CD14-positive monocyte (primary cell): ENCODE measurements at places on chromosomes 2 and 18. TPM values are rescaled to one million over a fixed set of nuclear protein-coding genes. Genes with fewer than 3 reads are reported as not detected.
A peak's percentile ranks its signal among the peaks of the same experiment; 100 is the strongest.

DSG1 gene
- polyA plus RNA-seq, result not detected

ASPRV1 gene
- polyA plus RNA-seq, result 0.38 and 0.52 TPM in 2 replicates

GRCh38 chr2:217086038-217086522 lies 226.2 kb upstream of the TNP1 start:
- peaks cover 29% of the 10 kb centered on the region for H3K4me1 ChIP-seq
- no peak for DNase-seq
- H3K36me3 ChIP-seq, result no peaks in the 10 kb centered on the region
- no peak overlapping the region for H3K27ac ChIP-seq
- no peak overlapping the region for H3K4me3 ChIP-seq
- H3K27me3 ChIP-seq, result no peaks in the 10 kb centered on the region

GRCh38 chr2:95314598-95314963 lies 17.4 kb downstream of the KCNIP3 start:
- no peak for DNase-seq
- H3K4me1 ChIP-seq, result no peaks in the 10 kb centered on the region
- no peaks in the 10 kb centered on the region for H3K27me3 ChIP-seq
- H3K4me3 ChIP-seq, result no peak overlapping the region
- H3K27ac ChIP-seq, result no peak overlapping the region

GRCh38 chr2:158191076-158191895 lies 89.6 kb downstream of the UPP2 start:
- no peak overlapping the region for H3K4me3 ChIP-seq
- H3K4me1 ChIP-seq, result peaks cover under 1% of the 10 kb centered on the region
- H3K36me3 ChIP-seq, result no peaks in the 10 kb centered on the region
- H3K27ac ChIP-seq, result no peak overlapping the region

DNA sequence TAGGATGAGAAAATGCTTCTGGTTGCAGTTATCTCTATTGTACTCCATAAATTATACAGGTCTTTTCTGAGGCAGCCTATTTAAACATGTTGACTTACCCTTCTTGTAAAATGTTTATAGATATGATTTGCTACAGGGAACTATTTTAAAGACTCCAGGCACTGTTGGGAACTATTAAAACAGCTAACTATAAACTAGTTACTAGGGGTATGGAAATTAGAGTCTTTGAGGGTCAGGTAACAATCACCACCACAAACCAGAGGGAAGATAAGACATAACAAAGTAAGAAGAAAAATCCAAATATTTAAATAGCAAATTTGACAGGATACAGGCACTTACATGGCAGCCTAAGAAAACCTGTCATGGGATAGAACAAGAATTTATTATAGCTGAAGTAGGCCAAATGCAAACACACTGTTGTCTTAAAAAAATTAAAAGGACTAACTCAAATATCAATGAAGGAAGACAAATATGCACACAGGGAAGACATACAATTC lies 251.0 kb upstream of the CWC22 start:
- no peak overlapping the region for H3K27ac ChIP-seq
- no peaks in the 10 kb centered on the region for H3K27me3 ChIP-seq
- no peaks in the 10 kb centered on the region for H3K4me1 ChIP-seq
- H3K36me3 ChIP-seq, result no peaks in the 10 kb centered on the region
- no peak overlapping the region for H3K4me3 ChIP-seq

GRCh38 chr2:63073994-63074393 lies 23.4 kb downstream of the OTX1 start:
- H3K4me1 ChIP-seq, result no peaks in the 10 kb centered on the region
- no peak overlapping the region for H3K27ac ChIP-seq
- no peaks in the 10 kb centered on the region for H3K36me3 ChIP-seq
- peaks cover 14% of the 10 kb centered on the region for H3K27me3 ChIP-seq
- no peak for DNase-seq

- no peaks in the 10 kb centered on the region for H3K27me3 ChIP-seq
- no peak for DNase-seq
- H3K4me3 ChIP-seq, result no peak overlapping the region
- H3K36me3 ChIP-seq, result no peaks in the 10 kb centered on the region
Measured at GRCh38 chr2:155424518-155424917, 726.0 kb downstream of the KCNJ3 start.

DNA sequence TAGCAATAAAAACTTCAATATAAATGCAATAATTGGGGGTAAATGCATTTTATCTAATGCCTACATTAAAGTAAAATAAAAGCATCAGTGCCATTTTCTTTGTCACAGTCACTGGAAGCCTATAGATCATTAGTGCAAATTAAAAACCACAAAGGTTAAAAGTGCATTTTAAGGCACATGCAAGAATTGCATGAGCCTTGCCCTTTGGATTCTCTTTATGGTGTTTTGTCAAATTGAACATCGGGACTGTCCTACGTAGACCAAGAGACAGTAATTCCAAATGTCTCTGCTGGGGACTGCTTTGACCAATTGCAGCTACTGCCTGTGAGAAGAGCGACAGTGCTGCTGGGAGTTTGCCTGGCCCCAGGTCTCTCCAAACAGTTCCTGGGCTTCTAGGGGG lies 130.3 kb upstream of the SATB2 start:
- DNase-seq, result no peak
- H3K27ac ChIP-seq, result no peak overlapping the region
- no peaks in the 10 kb centered on the region for H3K36me3 ChIP-seq

DNA sequence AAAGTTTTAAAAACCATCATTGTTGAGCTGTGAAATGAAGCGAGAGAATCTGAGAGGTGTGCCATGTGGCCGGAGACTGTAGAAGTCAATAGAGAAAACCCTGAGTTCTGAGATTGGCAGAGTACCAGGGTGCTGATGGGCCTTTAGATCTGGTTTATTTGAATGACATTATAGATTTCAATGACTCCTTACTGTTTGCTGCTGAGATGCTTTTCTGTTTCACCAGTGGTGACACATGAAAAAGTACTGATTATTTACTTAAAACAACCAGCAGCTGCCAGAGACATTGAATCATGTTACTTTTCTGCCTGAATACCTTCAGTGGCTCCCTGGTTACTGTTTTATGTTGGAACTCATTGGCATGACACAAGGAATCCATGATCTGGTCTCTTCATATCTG lies 602.7 kb upstream of the ZNF804A start:
- DNase-seq, result no peak
- no peaks in the 10 kb centered on the region for H3K4me1 ChIP-seq
- H3K36me3 ChIP-seq, result no peaks in the 10 kb centered on the region
- H3K4me3 ChIP-seq, result no peak overlapping the region
- no peak overlapping the region for H3K27ac ChIP-seq

DNA sequence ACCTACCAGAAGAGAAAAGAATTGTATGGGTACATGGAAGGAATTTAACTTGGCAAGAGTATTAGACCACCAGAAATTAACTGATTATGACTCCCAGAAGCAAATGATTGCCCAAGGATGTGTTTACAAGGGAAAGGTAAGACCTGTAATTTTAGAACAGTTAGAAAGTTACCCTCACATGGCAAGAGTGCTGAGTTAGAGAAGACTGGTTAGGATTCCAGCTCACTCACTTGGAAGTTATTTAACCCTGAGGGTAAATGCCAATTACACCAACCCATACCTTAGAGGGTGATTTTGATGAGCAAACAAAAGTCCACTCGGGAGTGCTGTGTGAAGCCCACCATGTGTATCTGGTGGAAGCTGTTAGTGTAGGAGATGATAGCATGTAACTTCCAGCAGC lies 170.2 kb downstream of the TPGS2 start:
- no peaks in the 10 kb centered on the region for H3K27me3 ChIP-seq
- no peak overlapping the region for H3K27ac ChIP-seq
- H3K36me3 ChIP-seq, result no peaks in the 10 kb centered on the region
- H3K4me3 ChIP-seq, result no peak overlapping the region
- H3K4me1 ChIP-seq, result no peaks in the 10 kb centered on the region

DNA sequence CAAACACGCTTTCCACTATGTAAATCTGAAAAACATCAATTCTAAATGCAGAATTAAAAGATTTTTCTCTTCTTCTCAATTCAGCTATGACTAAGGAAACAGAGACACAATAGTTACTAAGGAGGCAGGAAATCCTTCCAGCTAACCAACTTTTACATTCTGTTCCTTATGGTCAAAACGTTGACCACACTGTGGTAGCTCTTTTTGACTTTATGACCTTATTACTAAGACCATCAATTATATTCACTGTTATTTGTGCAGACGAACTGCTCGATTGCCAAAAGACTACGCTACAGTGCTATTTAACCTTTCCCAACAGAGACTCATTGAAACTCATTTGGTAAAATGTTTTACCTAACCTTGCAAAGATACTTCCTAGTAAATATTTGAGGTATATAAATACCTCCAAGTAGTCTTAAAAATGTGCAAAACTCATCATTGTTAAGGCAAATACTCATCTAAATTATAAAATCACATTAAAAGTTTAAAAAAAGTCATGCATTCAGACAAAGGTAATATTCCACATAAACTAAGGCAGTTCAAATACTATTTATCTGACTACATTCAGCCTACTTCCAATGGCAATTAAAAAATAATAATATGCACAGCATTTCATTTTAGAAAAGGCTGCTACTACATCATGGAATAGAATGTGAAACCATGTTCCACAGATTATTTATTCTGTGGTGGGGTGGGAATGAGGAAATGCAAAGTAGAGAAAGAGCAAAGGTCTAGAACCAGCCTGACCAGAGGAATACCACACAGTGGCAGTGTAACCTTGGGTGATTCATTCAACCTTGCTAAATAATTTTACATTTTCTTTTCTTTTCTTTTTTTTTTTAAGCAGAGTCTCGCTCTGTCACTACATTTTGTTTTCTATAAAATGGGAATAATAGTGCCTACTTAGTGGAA lies 139.9 kb downstream of the THADA start:
- peak overlapping the region; percentile 36 for H3K4me3 ChIP-seq
- H3K36me3 ChIP-seq, result no peaks in the 10 kb centered on the region
- no peak overlapping the region for H3K27ac ChIP-seq
- peaks cover 50% of the 10 kb centered on the region for H3K4me1 ChIP-seq
- peak; percentile 48 for DNase-seq

DNA sequence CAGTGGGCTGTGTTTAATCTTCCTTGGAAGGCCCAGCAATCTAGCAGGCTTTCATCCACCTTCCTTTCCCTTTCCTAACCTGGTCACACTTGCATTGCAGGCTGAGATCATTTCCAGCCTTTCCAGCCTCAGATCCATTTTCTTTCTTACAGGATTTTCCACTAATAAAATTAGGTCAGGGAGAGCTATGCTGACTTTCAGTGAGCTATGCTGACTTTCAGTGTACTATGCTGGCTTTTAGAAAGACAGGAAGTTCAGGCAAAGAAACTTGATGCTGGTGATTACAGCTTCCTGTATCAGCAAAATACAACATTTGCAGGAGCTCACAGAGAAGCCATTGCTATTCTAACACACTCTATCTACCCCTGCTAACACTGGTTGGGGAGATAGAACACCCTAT lies 735.0 kb downstream of the CCDC85A start:
- no peak for DNase-seq
- no peaks in the 10 kb centered on the region for H3K4me1 ChIP-seq
- H3K27me3 ChIP-seq, result no peaks in the 10 kb centered on the region
- H3K27ac ChIP-seq, result no peak overlapping the region
- no peaks in the 10 kb centered on the region for H3K36me3 ChIP-seq

GRCh38 chr2:234025891-234026401 lies 24.6 kb upstream of the SPP2 start:
- no peaks in the 10 kb centered on the region for H3K36me3 ChIP-seq
- no peak overlapping the region for H3K27ac ChIP-seq
- no peak overlapping the region for H3K4me3 ChIP-seq
- H3K27me3 ChIP-seq, result no peaks in the 10 kb centered on the region
- no peaks in the 10 kb centered on the region for H3K4me1 ChIP-seq
- no peak for DNase-seq

GRCh38 chr2:54404270-54404669 lies 51.9 kb upstream of the SPTBN1 start:
- no peak overlapping the region for H3K27ac ChIP-seq
- peaks cover 8% of the 10 kb centered on the region for H3K4me1 ChIP-seq
- no peak for DNase-seq

- no peaks in the 10 kb centered on the region for H3K27me3 ChIP-seq
- H3K4me1 ChIP-seq, result no peaks in the 10 kb centered on the region
- H3K27ac ChIP-seq, result no peak overlapping the region
- no peak overlapping the region for H3K4me3 ChIP-seq
- H3K36me3 ChIP-seq, result no peaks in the 10 kb centered on the region
- no peak for DNase-seq
Measured at GRCh38 chr18:80067321-80067720, 33.1 kb downstream of the RBFA start.

DNA sequence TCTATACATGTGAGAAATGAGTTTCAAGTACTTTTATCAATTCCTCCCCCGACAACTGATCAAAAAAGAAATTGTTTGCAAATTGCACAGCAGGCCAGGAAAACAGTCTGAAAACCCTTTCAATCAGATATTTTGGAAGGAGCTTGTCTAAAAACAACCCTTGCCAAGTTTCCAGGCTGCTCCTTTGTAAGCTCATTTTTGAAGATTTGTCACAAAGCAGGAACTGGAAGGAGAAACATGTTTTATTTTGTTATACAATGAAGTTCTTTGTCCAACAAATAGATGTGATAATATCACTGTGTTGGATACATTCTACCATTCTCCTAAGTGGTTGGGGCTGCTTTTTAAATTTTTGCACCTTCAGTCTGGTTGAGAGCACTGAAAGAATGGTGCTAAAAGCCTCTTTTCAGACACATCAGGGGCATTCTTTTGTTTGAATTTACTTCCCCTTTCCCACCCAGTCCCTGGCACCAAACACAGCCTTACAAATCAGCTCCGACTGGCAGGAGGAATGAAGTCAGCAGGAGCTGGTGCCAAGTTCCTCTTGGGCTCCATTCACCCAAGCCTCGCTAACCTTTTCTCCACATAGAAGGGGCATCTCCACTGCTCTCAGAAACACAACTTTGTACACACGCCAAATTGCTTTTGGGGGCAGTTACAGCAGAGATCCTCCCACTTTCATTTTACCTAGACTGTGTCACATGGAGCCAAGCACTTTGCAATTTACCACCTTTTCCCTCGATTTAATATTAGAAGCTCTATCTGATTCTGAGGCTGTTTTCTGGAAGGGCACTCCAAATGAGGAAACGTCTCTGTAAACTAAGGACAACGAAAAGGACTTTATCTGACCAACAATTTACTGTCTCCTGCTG lies 88.0 kb downstream of the C1D start:
- H3K36me3 ChIP-seq, result no peaks in the 10 kb centered on the region
- DNase-seq, result peak; percentile 15
- H3K27ac ChIP-seq, result no peak overlapping the region

- H3K4me3 ChIP-seq, result no peak overlapping the region
- peak; percentile 66 for DNase-seq
- peaks cover 17% of the 10 kb centered on the region for H3K4me1 ChIP-seq
Measured at GRCh38 chr2:217785544-217786045, 217.2 kb downstream of the TNS1 start.

DNA sequence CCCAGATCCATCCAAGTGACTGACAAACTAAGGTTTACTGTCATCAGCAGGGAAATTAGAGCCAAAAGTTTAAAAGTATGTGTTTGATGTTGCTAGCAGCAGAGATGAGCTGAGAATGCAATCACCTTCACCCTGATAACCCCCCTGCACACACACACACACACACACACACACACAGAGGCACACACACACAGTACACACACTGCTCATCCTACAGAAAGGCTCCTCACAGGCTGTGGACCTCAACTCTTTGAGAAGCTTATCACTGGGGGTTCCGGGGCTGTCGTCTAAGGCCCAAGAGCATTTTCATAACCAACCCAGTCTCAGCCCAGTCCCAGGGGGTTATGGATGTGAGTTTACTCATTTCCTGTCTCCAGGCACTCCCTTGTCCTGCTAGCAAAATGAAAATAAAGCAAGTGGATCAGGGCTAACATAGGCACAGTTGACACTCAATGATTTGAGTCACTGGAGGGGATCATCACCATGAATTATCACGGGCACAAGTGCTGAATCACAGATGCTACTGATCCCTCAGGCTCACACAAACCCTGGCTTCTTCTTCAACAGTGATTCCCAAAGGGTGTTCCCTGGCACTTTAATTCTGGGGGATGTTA lies 76.6 kb downstream of the ALK start:
- no peak for DNase-seq
- no peaks in the 10 kb centered on the region for H3K4me1 ChIP-seq
- H3K36me3 ChIP-seq, result no peaks in the 10 kb centered on the region
- no peak overlapping the region for H3K27ac ChIP-seq
